ENCODE measurements at places on chromosomes 12 and 14.

- peak; percentile 11 for DNase-seq
Observed at GRCh38 chr14:32075672-32076277, 1.3 kb upstream of the ARHGAP5 start.

GRCh38 chr12:69555461-69555860 is 29.8 kb upstream of the CCT2 start:
- DNase-seq = no peak

DNA sequence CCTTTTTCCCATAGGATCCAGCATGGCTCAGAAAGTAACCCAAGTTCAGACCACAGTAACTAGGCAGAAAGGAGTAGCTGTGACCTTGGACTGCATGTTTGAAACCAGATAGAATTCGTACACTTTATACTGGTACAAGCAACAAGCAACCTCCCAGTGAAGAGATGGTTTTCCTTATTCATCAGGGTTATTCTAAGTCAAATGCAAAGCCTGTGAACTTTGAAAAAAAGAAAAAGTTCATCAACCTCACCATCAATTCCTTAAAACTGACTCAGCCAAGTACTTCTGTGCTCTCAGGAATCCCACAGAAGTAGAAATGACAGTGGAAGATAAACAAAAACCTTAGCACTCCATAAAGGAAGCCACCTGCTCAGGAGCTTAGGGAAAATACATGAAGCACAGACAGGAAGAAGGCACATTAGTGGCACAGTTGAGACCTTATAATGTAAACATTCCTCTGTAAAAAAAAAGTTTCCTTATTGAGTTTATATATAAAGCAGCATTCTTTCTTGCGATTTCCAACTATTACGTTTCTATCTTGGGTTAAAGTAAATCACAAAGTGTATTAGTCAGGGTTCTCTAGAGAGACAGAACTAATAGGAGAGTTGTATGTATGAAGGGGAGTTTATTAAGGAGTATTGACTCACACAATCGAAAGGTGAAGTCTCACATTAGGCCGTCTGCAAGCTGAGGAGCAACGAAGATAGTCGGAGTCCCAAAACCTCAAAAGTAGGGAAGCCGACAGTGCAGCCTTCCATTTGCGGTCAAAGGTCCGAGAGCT is 398.4 kb downstream of the DAD1 start:
- no peak for DNase-seq

- DNase-seq = no peak
Observed at GRCh38 chr12:30074916-30075315, 291.2 kb upstream of the TMTC1 start.

DNA sequence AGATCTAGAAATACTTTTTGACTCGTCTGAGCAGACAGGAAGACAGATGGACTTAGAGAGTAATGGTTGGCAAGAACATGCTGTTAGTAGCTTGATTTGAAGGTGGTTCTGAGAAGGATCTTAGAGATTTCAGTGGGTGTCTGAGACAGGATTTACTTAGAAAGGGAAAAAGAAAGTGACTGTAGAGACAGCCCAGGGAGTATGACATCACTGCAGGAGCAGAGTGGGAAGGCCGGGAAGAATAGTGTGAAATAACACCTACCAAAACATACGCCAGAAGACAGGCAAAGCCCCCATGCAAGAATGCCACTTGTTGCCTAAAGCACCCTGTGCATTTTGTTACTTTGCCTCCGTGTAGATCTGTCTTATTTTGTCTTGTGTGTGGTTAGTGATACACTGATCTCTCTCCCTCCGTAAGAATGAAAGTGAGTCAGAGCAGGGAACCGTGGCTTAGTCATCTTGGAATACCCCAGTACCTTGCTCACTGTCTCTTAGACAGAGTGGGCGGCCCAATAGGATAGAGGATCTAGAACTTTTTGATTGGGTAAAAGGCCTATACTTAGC is 161.3 kb upstream of the IFNG-AS1 start:
- DNase-seq = peak; percentile 82

- DNase-seq = no peak
Observed at GRCh38 chr14:102909911-102910310, 12.6 kb upstream of the AMN start.

DNA sequence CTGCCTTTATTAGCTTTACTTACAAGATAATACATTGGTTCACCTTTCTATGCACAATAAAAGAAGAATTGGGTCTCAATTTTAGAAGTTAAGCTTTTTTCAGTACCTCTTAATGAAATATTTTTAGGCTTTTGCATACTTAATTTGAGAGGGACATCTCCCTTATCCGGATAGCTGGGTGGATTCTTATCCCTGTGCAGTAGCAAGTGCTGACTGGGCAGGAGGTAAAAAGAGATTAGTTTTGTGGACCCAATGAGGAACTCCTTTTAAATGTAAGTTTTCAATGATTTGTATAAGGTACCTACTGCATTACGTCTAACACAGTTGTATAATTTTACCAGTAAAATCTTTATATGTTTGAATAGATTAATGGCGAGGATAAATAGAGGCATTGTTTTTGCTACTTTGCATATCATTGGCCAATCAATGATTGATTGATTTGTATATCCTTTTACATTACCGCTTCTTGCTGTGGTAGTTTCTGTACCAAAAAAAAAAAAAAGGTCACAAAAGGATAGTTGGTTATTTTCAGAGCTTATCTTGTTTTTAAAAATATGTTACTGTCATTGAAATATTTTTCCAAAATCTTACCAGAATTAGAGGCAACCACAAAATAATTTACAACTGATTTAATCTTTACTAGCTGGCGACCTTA is 2.2 kb downstream of the CPSF6 start:
- DNase-seq = no peak

DNA sequence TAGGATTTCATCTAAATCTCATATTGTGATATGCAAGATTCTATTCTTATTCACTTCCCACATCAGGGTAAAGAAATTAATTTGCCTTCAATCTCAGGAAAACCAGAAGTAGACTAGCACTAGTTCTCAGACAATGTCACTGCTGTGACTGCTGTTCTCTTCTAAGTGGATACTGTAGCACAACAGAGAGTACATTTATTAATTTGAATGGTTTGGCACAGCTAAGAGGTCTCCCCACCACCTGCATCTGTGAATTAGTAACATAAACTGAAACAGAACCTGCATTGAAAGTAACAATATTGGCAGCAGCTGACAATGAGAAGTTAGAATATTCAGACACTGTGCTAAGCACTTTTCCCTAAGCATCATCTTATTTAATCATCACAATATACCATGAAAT is 253.1 kb downstream of the PDZRN4 start:
- no peak for DNase-seq

DNA sequence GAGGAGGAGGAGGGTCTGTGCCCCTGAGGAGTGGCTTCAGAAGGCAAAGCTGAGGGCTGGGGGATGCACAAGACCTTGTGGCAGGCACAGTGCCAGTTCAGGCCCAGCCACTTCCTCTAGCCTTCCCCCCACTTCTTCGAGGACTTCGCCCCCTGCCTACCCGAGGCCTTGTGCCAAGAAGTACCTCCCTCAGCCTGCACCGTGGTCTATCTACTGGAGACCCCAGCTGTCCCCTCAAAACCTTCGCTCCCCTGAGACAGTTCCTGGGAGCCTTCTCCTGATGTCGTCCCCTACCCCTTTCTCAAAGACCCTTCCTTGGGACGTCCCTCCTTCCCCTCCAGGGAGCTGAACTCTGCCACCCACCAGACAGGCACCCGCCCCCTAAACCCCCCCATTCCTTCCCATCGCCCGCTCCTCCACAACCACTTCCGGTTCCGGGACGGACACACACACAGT is 604 bp downstream of the ZNF384 start:
- peak; percentile 58 for DNase-seq
